A549 treated with CpdA at 1 μM for 4 hours (cell line): ENCODE measurements at places on chromosomes 5 and 9. TPM values are rescaled to one million over a fixed set of nuclear protein-coding genes. Genes with fewer than 3 reads are reported as not detected.

The RABGAP1 gene
- 13.4 to 18.1 TPM (median 14.6 TPM) in 5 replicates for total RNA-seq

The TAL2 gene
- 0.32 to 0.41 TPM in 2 of 5 replicates, not detected in the others for total RNA-seq

The ACTBL2 gene
- total RNA-seq, result 0.05 TPM in 1 of 5 replicates, not detected in the others

The SOHLH1 gene
- total RNA-seq, result 0.07 to 0.09 TPM in 2 of 5 replicates, not detected in the others

The GABBR2 gene
- total RNA-seq, result 0.09 to 1.7 TPM (median 0.50 TPM) in 5 replicates

The PCSK1 gene
- total RNA-seq, result 0.22 to 0.73 TPM (median 0.30 TPM) in 5 replicates

The PCDHA2 gene
- 0.03 to 0.10 TPM (median 0.05 TPM) in 5 replicates for total RNA-seq
